ENCODE measurements at places on chromosomes 3 and 15.

GRCh38 chr15:99721104-99721778 lies 12.0 kb downstream of the LYSMD4 start:
- DNase-seq = no peak

DNA sequence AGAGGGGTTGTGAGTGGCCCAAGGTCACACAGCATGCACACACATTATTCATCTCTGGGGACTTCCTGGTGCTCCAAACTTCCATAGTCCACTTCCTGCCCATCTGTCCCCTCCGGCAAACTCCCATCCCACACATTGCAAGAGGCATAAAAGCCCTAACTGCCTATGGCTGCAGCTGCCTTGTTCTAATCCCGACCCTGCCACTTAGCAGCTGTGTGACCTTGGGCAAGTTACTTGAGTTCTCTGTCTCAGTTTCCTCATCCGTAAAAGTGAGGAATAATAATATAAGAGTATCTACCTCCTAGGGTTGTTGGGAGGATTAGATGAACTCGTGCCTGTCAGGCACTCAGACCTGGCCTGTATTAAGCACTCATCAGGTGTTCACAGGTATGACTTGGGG lies 84.2 kb downstream of the SMAD6 start:
- DNase-seq = no peak

DNA sequence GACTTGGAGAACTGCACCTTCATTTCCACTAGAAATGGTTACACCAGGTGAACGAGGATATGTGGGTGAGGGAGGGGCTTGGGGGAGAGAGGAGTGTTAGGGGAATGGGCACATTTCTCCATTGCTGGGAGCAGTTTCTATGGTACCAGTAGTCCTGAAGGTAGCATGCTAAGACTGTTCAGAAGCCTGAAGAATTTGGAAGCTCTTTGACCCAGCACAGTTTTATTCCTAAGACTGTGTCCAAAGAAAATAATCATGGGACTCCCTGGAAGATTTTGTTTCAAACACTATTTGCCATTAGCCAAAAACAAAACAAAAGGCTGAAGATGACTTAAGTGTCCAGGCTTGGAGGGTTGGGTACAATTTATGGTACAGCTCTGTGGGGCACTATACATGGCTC lies 32.1 kb downstream of the ST6GAL1 start:
- DNase-seq = no peak

GRCh38 chr15:49023354-49023753 lies 22.9 kb downstream of the SECISBP2L start:
- DNase-seq = no peak

DNA sequence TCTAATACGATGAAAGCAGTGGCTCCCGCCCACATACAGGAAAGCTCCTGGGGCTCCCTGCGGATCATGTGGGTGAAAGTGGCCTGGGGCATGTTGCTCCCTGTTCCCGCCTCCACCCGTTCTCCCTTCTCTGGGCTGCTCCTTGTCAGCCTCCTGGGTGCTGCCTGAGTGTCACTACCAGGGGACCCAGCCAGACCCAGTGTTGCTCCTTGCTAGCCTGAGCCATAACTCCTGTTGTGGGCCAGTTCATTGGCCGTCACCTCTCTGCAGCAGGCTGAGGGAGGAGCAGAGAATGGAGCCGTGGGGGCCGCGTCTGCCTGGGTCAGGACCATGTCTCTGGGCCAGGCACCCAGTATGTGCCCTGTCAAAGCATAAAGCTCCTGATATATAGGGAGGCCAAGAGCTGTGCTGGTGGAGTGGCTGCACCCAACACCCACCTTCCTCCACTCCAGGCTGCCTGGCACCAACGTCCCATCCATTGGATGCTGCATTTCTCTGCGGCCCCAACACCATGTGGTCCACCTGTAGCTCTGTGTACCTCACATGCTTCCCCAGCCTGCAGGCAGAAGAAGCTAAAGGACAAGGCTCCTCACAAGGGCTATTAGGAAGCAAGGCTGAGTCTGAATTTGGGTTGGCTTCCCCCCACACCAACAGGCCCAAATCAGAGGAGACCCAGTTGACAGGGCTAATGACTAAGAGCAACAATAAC lies 40.5 kb downstream of the KLF13 start:
- no peak for DNase-seq

DNA sequence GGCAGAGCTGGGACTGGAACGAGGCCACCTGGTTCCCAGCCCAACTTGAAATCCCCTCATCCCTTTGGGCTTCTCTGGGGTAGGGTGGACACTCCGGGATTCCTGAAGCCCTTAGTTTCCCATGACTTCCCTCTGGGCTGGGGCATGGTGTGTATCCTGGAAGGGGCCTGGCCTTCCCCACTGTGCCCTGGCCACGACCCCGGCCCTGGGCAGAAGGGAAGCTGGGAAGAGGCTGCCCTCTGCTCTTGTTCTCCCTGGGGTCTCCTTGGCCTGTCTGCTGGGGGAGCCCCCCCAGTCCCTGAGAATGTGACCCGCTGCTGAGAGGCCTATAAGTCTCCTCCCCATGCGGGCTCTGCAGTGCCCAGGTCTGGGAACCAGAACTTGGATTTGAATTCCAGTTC lies 104.9 kb downstream of the LINGO1 start:
- no peak for DNase-seq

GRCh38 chr15:77014132-77015081 lies 19.5 kb downstream of the PSTPIP1 start:
- no peak for DNase-seq

GRCh38 chr15:89690276-89691218 lies at the start of the genes PEX11A and WDR93:
PEX11A (minus strand) TSS chr15:89690754; CDS start chr15:89690632, 122 bp downstream.
WDR93 (plus strand) TSS chr15:89690811; CDS start chr15:89701747, 10,936 bp downstream.
- DNase-seq = peak; percentile 93

- DNase-seq = no peak
Observed at GRCh38 chr3:70000563-70001081, 1.1 kb downstream of the SAMMSON start.

GRCh38 chr15:31235311-31236183 lies 91.1 kb upstream of the KLF13 start:
- no peak for DNase-seq

DNA sequence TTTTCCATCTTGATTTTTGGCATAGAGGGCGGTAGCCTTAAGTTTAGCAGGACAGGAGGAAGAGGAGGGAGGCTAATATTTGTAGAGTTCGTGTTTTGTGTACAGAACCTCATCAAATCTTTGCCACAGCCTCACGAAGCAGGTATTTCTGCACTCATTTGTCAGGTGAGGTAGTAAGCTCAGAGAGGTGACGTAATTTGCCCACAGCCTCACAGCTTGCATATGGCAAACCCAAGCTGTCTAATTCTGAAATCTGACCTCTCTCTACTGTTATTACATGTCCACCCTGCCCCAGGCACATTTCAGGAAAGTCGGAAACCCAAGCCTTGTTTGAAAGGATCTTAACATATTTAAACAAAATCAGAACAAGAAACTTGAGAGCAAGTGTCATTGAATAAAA lies 91.1 kb upstream of the TPM1 start:
- no peak for DNase-seq

DNA sequence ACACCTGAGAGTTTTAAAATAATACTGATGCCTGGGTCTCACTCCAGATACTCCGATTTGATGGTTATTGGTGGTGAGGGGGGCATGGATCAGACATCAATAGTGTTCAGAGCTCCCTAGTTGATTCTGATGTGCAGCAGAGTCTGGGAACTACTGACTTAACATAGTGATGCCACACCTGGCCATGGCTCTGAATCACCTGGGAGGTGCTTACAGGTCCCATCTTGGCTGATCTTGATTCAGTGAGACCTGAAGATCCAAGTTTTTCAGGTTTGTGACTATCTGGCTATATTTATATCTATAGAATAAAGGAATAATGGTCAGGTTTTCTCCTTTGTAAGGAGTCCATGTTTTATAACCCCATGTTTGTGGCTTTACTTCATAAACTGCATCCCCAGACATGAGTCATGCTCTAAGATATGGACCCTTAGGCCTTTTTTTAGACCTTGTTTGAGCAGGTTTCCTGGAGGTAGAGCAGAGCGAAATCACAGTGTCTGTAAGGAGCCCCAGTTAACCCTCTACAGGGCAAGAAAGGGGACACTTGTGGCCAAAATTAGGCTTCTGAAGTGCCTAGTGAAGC lies 101.4 kb downstream of the LARS2 start:
- DNase-seq = no peak

DNA sequence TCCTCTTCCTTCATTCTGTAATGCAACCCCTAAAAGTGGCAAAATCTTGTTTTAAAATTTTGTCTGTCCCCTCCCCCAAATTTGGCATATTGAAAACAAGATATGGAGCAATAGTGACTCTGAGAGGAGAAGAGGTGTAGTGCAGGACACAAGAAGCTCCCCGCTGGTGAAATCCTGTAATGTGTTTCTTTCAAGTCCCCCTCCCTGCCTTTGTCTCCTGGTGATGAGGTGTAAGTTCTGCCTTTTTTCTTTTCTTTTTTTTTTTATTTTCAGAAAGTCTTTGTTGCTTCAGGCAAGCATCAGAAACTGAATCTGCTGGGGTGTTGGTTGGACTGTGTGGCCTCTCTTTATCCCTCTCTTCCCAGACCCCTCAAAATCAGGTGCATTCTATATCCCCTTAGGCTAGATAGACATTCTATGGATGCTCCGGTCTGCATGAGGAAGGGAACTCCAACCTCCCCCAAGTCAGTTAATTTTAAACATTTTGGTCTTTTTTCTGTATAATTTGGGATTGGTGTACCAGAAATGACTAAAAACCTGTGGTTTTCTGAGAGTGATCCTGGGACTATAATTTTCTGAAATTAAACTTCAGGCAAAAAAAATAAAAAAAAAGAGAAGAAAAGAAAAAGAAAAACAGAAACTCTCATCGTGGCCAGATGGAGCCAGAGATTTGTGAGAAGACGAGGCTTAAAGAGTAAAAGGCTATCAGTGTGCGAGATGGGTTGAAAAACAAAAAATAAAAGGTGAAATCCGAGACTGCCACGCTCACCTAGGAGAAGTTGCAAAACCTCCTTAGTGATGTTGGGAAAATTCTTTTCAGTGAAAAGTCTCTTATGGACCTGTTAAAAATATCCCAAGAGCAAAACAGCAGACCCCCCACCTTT lies 21.4 kb downstream of the ACKR2 start:
- peak; percentile 33 for DNase-seq

GRCh38 chr3:107061466-107061865 lies 315.8 kb upstream of the CCDC54 start:
- DNase-seq = no peak

GRCh38 chr3:51388286-51389029 lies 2.6 kb upstream of the RBM15B start:
- DNase-seq = no peak

DNA sequence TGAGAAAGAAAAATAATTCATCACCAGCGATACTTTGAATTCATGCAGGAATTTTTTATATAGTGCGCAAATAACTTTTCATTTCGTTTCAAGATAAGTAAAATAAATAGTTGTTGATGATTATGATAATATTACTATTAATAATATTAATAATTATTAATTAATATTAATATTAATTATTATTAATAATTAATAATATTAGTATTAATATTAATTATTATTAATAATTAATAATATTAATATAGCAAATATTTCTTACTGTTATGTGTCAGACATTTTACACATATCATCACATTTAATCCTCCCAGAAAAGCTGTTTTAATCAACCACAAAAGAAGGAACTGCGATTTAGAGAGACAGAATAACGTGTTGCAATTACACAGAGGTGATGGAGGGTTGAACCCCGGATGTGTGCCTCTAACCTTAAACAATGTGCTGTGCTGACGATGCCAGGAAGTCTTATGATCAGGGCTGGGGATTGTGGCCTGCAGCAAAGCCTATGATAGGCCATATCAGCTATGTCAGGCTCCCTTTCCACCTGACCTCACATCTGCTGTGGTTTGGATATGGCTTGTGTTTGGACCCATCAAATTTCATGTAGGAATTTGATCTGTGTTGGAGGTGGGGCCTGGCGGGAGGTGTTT lies 263.5 kb upstream of the NR2F2 start:
- no peak for DNase-seq

DNA sequence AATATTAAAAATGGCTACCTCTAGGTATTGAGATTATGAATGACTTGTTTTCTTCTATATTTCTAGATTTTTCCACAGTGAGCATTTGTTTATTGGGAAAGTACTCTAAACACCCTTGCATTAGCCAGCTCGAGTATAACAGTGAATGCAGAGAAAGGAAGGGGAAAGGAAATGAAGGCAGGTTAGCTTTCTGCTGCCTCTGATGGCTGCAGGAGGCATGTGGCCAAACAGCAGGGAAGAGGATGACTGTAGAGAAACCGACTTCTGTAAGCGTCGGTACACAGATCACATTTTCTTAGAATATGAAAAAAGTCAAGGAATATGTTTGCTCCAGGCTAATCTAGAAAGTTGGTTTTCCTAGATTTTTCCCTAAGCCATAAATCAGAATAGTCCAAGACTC lies 19.8 kb downstream of the GNB5 start:
- DNase-seq = no peak

DNA sequence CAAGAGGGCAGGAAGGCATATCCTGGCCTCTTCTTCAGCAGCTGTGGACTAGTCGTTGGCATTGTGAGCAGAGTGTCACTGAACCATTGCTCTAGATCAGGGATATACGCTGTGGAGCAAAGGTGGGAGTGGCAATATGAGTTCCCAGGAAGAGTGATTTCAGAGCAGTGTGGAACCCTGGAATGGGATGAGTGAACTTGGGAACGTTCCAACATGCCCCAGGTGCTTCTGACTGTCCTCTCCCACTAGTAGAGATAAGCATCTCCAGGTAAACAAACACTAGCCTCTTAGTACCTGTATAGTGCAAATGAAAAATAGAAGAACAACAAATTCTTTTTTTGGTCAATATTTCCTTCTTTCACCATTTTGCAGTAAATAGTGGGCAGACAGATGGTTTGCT lies 123.6 kb upstream of the VEPH1 start:
- no peak for DNase-seq

DNA sequence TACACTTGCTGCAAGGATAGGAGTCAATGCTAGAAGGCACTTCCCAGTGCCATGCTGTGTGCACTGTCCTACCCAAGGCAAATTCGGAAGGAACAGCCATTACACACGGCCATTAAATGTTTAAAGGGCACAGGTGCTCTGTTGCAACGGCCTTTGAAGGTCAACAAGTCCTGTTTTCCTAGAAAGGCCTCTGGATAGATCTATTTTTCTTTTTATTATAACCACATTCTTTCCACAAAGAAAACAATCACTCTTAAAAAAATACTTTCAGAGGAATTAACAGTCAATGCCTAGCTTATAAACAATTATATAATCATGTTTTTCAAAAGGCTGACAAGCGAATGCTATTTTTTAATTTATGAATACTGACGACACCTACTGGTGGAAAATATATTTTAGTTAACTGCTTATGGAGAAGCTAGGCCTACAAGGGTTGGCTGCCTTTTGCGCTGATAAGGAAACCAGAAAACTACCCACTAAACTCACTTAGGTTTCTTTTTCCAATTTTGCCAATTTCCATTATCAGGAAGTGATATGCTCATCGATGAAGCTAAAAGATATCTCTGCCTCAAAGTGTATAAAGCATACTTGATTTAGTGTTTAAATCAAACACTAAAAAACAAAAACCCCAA lies 2.4 kb downstream of the ARHGEF3 start:
- peak; percentile 48 for DNase-seq

- DNase-seq = no peak
Observed at GRCh38 chr3:95354489-95354888, 1291.6 kb downstream of the NSUN3 start.

GRCh38 chr3:147915057-147915456 lies 505.9 kb downstream of the ZIC1 start:
- peak; percentile 52 for DNase-seq
